ENCODE measurements at places on chromosomes 1 and 21.

GRCh38 chr1:103561643-103562395 is 9.6 kb upstream of the AMY2B start:
- no peak for DNase-seq

- DNase-seq = no peak
Measured at GRCh38 chr1:22753481-22753971, 42.9 kb downstream of the EPHB2 start.

DNA sequence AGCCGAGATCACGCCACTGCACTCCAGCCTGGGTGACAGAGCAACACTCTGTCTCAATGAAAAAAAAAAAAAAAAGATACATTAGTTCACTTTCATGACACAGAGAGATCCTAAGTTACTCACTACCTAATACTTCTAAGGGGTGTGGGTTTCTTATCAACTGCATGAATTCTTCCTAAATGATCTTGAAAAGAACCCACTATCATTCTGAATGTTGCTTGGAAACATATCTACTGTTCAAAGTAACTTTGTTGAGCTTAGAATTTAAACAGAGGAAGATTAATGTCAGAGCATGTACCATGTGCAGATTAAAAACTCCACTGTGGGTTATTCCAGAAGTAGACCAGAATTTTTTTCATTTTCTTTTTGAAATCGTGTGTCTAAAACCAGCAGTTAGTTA is 241.5 kb downstream of the LTN1 start:
- no peak for DNase-seq

DNA sequence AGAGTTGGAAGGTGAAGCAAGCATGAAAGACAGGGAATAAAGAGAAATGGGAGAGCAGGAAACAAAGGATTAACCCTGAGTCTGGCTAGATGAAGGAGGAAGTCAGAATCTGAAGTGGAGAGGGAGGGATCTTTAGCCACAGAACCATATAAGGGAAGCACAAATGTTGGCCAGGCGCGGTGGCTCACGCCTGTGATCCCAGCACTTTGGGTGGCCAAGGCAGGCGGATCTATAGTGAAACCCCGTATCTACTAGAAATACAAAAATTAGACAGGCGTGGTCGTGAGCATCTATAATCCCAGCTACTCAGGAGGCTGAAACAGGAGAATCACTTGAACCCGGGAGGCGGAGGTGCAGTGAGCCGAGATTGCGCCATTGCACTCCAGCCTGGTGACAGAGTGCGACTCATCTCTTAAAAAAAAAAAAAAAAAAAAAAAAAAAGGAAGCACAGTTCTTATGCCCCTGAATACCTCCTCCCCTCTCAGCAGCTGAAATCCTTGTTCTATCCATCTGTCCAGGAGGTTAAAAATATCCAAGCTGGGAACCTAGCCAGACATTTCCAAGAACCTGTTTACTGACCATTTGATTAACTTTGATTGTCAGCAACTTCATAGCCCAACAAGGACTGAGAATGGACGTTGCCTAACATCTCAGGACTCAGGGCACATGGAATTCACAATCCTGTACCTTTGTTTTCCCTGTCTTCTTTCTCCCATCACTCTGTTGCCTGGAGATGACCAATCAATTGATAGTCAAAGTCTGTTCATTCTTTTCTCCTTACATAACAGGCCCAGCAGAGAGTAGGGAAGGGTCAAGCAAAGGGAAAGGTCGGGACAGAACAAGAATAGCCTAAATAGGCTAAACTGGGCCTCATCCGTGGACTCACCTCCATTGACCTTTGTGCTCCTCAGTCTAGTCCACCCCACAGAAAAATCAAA is 10.6 kb downstream of the TXNIP start:
- no peak for DNase-seq

- DNase-seq = no peak
Measured at GRCh38 chr1:219794085-219794743, 134.1 kb downstream of the SLC30A10 start.

- no peak for DNase-seq
Measured at GRCh38 chr1:170513138-170513537, 18.8 kb upstream of the GORAB start.

- no peak for DNase-seq
Measured at GRCh38 chr1:211101481-211101880, 32.5 kb downstream of the KCNH1 start.

DNA sequence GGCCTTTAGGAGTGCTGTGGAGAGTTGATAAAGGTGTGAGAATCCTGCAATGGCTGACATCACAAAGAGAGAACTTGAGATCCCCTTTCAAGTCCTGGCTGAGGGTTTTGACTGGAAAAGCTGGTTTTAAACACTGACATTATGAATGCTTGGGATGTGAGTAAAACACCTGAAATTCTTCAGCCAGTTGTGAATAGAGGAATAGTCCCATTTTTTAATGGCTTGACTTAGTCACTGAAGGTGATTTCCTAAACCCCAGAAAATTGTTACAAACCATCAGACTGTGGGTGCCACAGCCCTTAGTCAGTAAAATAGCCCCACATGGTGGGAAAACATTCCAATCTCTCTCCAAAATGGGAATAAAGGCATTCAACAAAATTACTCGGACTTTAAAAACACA is 107.7 kb upstream of the LMO4 start:
- DNase-seq = no peak

GRCh38 chr1:71245246-71245645 is 164.4 kb upstream of the ZRANB2 start:
- no peak for DNase-seq

DNA sequence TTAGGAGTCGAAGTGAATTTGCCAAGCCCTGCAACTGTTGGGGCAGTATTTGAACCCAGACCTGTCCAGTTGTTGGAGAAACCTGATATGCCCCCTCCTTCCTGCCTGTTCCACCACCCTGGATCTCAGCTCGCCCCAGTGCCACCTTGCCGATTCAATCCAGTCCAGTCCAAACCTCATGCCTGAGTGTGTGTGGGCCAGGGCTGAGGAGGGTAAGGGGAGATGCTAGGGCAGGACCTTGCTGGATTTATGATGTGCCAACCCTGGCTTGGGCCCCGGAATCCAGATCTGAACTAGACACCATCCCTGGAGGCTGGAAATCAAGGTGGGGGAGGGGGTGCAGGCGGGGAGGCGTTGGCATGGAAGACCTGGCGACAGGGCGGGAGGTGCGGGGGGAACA is 98.9 kb upstream of the WNT4 start:
- DNase-seq = no peak

DNA sequence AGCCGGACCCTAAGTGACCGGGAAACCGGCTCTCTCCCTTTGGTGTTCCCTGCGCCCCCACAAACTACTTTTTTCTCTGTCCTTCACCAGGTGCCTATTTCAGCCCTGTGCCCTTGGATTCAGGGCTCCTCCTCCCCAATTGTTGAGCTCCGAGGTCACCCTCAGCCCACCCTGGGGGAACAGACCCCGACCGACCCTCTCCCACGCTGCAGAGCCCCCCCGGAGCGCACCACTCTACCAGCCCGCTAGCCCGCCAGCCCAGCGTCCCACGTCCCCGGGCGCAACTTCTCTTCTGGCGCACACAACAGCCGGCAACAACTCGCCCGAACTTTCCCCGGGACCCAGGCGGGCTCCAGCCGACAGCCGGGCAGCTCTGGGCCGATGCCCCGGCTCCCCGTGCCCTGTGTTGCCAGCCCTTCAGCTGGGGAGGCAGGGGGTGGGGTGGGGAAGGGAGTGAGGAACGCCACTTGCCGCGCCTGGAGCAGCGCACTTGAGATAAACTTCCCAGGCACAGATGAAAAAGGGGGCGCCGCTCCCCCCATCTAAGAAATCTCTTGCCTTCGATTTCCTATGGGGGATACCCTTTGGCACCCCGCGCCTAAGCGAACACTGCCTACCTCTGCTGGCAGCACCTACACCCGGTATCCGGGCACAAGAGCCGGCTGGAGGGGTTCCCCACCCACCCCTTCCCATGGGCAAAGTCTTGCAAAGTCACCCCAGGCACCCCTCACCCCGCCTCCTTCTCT is 997 bp downstream of the CASZ1 start:
- DNase-seq = no peak

- no peak for DNase-seq
Measured at GRCh38 chr1:13878451-13878850, 178.5 kb downstream of the PRDM2 start.

DNA sequence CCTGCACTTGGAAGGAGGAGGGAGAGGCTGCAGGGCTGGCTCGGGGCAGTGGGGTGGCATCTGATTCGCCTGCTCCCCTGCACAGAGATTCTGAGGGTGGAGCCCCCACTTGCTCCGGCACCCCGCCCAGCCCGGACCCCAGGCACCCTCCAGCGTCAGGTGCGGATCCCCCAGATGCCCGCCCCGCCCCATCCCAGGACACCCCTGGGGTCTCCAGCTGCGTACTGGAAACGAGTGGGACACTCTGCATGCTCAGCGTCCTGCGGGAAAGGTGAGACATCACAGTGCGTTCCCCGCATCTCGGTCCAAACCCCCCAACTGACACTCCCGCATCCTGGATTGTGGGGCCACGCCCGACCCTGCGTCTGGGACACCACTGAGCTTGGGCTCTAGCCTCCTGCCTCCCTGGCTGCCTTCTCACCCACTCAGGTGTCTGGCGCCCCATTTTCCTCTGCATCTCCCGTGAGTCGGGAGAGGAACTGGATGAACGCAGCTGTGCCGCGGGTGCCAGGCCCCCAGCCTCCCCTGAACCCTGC is 7.9 kb downstream of the ADAMTSL4 start:
- no peak for DNase-seq

DNA sequence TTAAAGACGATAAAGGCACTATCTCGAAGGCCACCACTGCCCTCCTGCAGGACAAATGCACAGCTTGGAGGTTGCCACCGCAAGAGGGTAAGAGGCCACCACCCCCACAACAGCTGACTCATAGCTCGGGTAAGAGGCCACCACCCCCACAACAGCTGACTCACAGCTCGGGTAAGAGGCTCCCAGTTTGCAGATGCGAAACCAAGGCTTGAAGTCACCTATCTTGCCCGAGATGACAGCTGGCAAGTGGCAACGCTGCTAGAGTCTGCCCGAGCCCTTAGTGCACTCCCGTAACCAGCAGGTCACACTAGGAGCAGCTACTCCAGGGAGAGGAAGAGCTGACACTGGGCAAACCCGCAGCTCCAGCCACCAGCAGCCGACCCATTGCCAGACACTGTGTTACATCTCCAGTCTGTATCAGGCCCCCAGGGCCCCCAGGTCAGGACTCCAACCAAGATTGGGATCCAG is 17.1 kb upstream of the SPSB1 start:
- peak; percentile 61 for DNase-seq

GRCh38 chr1:11802616-11802972 is 3.2 kb downstream of the MTHFR start:
- no peak for DNase-seq

DNA sequence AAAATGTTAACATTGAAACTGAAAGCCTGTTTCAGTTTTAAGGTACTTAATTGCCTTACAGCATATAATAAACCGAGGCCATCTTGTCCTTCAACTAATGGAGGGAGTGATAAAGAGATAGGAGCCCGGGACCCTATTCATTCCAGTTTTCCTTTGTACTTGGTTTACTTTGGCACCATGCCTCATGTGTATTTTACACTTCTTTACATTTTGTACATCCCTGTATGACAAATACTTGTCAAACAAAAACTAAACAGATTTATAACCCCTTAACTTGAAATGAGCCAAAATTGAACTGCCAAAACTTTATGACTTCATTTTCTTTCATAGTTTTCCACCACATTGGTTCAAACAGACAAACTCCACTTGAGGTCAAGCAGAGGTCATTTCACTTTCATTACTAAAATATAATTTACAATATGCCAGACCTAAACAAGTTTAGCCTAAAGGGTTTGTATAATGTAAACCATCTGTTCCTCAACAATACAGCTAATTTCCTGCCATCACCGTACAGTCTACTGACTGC is 30.9 kb upstream of the UBE2U start:
- DNase-seq = no peak

- no peak for DNase-seq
Measured at GRCh38 chr21:44375761-44376241, 22.4 kb downstream of the TRPM2 start.

DNA sequence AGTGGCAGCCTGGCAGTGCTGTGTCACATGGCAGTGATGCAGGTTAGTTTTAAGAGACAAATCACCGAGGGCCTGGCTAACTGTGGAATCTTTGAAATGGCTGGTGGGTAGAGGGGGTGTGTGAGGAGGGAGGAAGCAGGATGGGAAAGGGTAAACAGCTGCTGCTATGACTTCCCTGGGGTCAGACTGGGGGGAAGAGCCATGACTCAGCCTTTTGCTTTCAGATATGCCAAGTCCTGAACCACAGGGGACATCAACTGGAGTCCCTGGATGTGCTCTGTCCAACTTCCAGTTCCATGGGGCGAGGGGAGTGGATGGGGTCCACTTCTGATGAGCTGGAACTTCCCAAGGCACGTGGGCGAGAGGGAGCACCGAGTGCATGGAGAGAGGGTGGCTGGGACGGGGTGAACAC is 121.1 kb upstream of the ADAR start:
- no peak for DNase-seq

DNA sequence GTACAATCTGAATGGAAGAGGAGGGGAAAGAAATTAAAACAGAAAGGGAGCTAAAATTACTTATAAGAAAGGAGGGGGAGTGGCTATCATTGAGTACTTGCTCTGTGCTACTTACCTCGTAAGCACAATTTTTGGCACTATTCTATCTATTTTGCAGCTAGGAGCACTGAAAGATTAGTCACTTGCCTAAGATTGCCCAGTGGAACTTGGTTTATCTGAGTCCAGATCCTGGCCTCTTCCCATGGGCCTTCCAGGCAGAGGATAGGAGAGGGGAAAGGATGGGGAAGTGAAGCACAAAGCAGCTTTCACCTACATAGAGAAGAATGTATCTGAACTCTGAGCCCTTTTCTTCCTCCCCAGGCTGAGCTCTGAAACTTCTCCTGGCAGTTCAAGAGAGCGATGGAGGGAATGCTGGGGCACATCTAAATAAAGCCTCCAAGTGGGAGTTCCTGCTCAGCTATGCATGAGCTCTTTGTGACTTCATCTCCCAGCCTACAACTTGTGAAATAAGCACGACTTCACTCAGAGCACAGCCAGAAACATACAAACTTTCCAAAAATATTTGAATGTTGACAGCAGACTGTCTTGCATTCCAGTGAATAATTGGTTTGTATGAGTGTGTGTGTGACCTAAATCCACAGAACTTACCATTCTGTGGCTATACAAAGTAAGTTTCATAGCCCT is 29.4 kb downstream of the HMGB4 start:
- DNase-seq = no peak

DNA sequence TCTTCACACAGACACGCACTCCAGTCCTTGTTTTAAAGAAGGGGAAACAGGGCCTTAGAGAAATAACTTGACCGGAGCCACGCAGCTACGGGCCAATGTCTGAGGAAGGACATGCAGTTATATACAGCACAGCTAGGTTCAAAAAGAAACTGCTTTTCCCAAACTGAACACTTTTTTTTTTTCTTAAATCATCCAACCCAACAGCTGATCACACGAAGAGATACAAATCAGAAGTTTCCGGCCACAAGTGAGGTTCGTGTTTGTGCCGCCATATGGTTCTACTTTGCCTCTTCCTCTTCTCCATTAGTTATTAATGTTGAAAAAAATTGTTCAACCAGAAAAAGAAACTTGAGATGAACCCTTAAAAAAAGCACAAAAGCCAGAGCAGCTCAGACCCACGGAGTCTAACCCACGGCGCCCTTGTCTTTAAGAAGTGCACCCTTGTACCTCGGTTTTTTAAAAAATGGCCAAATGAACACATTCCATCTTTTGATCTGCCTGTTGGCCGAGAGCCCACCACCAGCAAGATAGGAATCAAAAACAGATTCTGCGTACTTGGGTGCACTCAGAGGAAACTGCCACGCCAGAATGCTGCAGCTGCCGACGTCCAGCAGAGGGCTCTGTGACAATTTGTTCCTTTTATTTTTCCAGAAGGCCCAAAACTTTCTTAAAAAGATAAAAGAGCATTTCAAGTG is 78.9 kb downstream of the SLC66A1 start:
- peak; percentile 23 for DNase-seq
